ENCODE measurements at places on chromosomes 1 and 21.

- DNase-seq, result no peak
These were observed 37.8 kb downstream of the LRRC53 start for GRCh38 chr1:74474585-74474984.

DNA sequence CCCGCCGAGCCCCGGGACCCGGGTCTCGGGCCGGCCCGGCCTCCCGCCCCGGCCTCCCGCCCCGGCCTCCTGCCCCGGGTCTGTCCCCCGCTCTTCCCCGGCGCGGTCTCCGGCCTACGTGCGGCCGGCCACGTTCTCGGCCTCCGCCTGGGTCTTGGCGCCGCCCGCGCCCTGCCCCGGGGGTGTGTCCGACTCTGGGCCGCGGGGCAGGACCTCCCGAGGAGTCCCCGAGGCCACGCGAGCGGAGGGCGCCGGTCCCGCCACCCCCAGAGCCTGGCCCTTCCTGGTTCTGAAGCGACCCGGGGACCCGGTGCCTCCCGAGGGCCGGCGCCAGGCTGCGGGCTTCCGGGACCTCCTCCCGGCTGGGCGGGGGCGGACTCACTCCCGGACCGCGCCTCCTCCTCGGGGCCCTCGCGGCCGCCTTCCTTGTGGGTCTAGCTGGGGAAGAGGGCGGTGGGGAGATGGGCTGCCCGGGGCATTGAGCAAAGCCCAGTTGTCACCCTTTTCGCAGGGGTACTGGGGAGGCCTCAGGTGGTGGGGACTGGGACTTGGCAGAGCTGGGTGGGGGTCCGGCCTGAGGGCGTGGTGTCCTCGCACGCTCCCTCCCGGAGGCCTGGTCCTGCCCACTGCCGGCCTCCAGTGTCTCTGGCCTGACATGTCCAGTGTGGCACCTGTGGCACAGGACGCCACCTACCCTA, 558 bp downstream of the PFKL start:
- DNase-seq, result no peak

DNA sequence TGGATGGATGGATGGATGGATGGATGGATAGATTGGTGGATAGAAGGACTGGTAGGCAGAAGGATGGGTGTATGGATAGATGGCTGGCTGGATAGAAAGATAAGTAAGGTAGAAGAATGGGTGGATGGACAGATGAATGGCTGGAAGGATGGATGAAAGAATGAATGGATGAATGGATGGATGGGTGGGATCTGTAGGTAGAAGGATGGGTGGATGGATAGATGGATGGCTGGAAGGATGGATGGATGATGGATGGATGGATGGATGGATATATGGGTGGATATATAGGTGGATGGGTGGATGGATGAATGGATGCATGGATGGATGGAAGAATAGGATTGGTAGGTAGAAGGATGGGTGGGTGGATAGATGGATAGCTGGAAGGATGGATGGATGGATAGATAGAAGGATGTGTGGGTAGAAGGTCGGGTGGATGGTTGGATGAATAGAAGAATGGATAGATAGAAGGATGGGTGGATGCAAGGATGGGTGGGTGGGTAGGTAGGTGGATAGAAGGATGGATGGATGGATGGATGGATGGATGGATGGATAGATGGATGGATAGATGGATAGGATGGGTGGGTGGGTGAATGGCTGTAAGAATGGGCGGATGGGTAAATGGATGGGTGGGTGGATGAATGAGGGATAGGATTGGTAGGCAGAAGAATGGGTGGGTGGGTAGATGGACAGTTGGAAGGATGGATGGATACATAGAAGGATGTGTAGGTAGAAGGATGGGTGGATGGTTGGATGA, 7.5 kb downstream of the MASP2 start:
- no peak for DNase-seq

- DNase-seq, result no peak
These were observed 77.3 kb downstream of the TNFSF18 start for GRCh38 chr1:172973424-172973823.

DNA sequence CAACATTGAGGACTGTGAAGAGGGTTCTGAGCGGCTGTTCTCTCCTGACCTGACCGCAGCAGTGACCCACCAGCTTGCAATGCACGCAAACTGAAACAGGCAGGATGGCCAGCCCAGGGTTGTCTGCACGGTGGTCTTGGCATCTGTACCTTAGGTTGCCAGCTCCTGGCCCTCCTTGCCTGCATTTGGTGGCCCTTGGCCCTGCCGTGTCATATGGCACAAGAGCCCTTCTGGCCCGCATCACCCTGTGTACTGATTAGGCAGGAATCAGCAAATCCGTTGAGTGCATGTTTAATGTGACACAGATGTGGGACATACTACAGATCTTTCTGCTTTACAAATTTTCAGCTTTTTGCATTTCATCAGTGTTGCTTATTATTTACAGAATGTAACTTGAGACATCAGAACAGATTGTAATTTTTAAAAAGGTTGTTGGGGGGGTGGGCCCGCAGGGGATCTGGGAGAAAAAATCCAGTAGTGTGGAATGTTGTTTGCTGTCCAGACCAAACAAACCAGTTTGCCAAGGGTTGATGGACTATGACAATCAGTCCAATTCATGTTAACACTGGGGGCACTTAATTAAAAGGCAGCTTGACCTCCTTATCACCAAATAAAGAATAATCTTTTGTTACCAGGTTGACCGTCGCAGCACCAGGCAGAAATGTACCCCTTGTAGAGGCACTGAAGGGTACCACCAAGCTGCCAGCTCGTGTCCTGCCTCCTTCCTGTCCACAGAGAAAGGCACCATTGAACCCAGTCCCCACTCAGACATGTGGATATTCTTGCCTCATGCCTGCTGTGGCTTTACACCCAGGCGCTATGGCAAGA, 132.6 kb downstream of the DHRS3 start:
- no peak for DNase-seq

GRCh38 chr21:36883532-36884486, 82.7 kb downstream of the HLCS start:
- DNase-seq, result no peak

GRCh38 chr1:146032631-146033219, 11.2 kb upstream of the HJV start:
- no peak for DNase-seq

GRCh38 chr1:172909606-172910326, 141.0 kb downstream of the TNFSF18 start:
- DNase-seq, result no peak
